CD4-positive, alpha-beta T cell treated with Interleukin-4 for 1 hour (primary cell): ENCODE measurements at places on chromosomes 3 and 15.
A peak's percentile ranks its signal among the peaks of the same experiment; 100 is the strongest.

DNA sequence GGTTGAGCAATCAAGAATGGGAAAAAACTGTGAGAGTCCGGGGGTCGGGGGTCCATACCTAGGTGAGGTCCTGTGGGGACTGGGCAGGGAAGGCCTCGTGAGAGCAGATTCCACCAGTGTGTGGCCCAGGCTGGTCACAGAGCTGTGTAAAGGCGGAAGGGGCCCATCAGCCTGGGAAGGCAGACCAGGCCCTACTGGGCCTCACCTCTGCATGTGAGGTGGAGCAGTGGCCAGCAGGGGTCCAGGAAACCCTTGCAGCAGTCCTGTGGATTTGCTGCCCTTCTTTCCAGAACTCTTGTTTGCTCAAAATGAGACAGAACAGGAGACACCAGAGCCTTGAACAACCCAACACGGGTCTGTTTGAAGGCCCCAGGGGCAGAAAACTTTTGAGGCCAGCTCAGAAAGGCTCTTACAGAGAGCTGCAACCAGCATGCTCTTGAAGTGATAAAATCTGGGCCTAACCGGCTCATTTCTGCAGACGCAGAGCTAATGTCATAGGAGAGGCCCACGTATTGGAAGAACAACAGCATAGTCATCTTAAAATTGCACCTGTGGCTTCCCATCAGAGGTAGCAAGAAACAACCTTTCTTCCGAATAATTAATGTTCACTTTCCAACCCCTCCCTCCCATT, 30.3 kb upstream of the HHATL start:
- no peak for DNase-seq

DNA sequence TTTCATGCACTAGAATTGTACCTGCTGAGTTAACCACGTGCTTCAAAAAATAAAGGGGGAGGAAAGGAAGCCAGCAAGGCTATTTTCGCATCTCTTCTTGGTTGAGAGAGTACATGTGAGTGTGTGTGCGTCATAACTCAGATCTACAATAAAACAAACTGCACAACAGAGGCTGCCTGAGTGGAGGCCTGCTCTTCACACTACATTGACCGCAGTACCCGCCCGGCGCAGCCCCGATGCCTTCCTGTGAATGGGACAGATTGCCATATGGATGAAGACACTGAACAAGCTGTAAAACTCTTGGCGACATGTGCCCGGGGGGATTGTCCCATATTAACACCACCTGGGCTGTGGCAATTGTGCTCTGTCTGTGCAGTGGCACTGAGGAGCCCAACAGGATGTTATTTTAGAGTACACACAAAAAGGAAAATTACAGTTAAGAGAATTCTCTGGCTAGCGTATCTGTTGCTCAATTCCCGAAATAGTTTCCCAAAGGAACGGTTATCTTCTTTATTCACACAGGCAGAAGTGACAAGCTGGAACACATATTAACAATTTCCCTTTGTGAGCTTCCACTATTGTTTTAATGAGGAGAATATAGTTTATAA, 551.5 kb downstream of the FOXP1 start:
- no peak for DNase-seq

DNA sequence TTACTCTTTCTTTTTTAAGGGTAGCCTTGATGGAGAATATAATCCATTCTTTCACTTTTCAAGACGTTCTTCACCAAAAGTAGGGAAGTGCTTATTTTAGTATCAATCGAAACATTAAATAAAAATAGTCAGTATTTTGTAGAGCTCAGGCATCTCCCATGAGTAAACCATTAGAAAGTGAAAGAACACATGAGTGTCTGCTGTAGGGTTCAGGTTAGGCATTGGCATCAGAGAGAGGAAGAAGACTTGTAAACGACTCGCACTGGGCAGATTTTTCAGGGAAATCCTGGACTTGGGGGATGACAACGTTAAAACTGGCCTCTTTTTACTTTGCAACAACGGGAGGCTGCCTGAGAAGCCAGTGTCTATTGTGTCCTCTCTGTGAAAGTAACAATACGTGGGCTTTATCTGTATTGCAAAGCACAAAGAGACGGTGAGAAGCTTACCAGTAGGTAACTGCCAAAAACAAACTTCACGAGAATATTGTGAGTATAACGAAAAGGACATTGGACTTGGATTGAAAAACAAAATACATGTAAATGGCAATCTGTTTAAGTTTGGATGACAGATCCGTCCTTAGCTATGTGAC, 451.7 kb downstream of the PYDC2 start:
- no peak for DNase-seq

DNA sequence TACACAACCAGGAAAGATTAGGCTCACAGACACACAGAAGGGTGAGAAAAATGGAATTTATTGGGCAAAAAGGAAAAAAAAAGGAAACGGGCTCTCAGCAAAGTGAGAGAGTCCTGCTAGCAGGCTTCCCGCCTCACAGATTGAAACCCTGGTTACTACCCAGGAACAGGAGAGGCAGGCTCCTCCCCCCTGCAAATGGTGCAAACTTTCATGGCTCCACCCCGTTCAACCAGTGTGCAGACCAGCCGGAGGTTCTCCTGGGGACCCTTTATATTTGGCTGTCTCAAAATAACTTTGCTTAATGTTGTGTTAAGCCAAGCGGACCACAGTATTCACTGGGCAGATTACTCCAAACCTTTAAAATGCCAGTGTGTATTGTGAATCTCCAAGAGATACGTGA, 40.3 kb downstream of the IL1RAP start:
- no peak for DNase-seq

- no peak for DNase-seq
Observed at GRCh38 chr15:85045615-85046014, 64.0 kb downstream of the PDE8A start.

DNA sequence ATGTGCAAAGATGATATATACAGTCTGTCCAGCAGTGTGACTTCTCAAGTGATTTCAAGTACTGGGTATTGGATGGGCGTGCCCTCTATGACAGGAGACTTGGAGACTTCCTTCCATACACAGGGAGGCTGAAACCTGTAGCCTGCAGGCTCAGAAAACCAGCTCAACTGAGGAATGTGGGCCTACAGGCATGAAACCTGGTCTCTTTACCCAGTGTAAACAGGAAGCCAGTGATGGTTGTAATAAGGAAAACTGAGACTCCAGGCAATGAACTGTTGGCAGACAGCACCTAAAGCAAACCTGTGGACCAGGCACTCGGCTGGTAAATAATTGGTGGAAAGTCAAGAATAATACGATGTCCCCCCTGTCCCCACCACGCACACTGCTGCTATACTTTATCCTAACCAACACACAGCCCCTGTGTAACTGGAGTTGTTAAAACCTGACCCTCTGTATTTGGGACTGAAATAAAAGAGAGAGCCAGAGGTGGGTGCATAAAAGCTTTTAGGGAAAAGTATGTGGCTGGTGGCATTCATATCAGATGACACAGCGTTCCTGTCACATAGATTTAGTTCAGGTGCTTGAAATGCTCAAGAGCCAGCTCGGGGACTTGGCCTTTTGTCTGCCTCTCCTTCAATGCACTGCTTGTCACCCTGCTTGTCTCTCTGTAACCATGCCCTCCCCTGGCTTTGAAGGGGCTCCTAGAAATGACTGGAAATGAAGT, 144.7 kb downstream of the TPRG1 start:
- DNase-seq: no peak

- no peak for DNase-seq
Observed at GRCh38 chr3:173009410-173009809, 131.6 kb downstream of the SPATA16 start.

GRCh38 chr3:161848376-161848775, 351.8 kb downstream of the OTOL1 start:
- no peak for DNase-seq

DNA sequence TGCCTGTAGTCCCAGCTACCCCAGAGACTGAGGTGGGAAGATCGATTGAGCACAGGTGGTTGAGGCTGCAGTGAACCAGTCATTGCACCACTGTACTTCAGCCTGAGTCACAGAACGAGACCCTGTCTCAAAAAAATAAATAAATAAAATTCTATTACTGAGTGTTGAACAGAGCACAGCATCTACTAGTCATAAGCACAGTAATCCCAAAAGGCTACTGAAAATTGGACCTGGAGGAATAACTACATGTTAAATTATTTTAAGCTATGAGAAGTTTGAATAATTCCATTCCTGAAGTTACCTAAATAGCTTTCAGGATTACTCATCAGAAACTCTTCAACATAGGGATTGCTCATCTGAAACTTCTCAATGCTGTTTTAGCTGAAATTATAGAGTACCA, 43.4 kb downstream of the ARMC8 start:
- no peak for DNase-seq

- peak; percentile 85 for DNase-seq
Observed at GRCh38 chr15:45458746-45459403, 63.7 kb downstream of the SLC30A4 start.

DNA sequence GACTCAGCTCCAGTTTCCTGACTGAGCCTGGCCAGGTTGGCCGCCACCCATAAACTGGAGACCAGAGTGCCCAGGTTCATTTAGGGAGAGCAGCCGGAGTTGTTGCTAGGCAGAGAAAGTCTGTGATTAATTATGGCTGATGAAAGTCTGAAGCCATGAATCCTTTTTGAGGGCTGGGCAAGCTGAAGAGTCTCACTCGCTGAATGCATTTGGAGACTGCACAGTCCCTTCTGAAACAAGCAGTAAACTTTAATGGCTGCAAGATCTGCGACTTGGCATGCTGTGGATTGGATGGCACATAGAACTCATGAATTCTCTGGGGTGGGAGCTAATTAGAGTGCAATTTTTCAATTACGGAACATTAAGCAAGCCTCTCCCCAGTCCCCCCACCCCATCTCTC, 282.1 kb downstream of the RPLP1 start:
- DNase-seq: no peak

- no peak for DNase-seq
Observed at GRCh38 chr15:74228723-74229081, 7.4 kb upstream of the CCDC33 start.

GRCh38 chr3:157471064-157471463, 32.2 kb downstream of the VEPH1 start:
- DNase-seq: no peak

DNA sequence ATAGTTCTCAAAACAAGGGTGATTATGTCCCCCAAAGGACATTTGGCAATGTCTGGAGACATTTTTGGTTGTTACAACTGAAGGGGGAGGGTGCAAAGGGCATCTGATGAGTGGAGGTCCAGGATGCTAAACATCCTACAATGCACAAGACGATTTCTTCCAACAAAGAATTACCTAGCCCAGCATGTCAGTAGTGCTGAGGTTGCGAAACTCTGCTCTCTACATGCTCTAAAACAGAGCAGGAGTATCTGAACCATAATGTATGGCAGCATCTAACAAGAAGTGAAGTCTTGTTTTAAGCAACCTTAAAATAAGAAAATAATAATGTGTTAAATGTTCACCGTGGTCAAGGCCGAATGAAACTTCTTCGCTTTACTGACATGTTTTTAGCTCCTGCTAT, 7.0 kb downstream of the GYG1 start:
- DNase-seq: no peak

DNA sequence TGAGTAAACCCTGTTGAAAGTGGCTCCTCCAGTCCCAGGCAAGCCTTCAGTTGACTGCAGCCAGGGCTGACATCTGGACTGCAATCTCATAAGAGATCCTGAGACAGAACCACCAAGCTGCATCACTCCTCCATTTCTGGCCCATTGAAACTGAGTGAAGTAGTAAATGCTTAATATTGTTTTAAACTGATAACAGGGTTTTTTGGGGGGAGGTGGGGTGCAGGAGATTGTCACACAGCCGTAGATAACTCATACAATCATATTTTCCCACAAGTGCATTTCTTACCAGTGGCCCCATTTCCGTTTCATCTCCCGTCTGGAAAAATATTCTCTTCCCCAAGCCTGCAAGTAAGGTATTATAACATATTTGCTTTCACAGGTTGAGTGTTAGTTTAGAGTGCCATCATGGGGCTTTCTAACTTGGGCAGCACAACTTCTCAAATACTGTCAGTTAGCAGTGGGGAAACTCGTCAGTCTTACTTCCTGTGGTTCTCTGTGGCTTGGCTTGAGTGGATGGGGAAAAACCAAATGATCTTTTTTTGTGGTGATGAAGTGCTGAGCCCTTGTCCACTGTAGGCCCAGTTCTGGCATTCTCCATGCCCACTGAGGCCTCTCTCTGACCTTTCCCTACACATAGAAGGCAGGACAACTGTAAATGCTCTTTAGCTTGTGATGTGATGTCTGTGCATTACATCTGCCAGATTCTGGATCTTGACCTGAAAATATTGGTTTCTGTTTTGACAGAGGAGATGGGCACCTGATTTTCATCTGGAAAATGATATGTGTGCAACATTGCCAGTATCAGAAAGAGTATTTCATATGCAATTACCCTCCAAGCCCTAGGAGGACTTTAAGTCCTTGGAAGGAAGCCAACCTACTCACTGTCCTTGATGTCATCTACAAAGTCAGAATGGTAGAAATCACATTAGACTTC, 90.1 kb upstream of the BHLHE40 start:
- DNase-seq: peak; percentile 56

DNA sequence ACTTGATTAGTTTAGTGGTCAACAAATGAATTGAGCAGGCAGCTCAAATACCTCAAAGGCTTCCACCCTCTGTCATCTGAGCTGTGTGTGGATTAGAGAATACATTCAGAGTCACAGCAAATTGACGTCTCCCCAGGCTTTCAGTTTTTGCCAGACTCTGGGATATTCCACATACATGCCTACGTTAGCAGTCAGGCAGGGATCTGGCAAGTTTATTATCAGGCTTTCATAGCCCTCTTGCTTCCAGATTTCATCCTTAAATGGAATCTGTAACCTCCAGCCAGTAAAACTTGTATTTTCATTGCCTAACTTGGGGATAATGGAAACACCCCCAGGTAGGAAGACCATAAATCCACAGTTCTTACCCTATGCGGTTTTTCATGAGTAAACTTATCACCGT, 115.9 kb downstream of the RASA2 start:
- DNase-seq: no peak

DNA sequence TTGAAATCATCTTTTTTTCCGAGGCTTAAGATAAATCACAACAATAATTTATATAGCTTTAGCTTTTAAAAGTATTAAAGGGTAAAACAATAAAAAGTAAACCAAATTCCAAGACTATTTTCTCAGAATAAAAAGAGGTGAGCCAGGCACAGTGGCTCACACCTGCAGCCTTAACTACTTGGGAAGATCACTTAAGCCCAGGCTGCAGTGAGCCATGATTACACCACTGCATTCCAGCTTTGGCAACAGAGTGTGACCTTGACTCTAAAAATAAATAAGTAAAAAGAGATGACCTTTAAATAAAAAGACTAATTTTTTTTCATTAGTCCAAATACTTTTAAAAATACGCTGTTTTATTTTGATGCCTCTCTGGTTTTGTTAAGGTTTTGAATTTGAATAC, 54.4 kb downstream of the C3orf80 start:
- no peak for DNase-seq

- DNase-seq: no peak
Observed at GRCh38 chr3:149163066-149163465, 33.6 kb downstream of the HPS3 start.

GRCh38 chr3:152943645-152944044, 108.7 kb downstream of the P2RY1 start:
- DNase-seq: no peak

- no peak for DNase-seq
Observed at GRCh38 chr3:194387276-194387675, 11.8 kb downstream of the GP5 start.
